ENCODE measurements at places on chromosomes 13 and 19. TPM values are rescaled to one million over a fixed set of nuclear protein-coding genes. Genes with fewer than 3 reads are reported as not detected.

The NR2C2AP gene
- total RNA-seq, result 28.5 TPM

The CERS1 gene
- total RNA-seq, result 0.87 TPM

The ZNF765 gene
- total RNA-seq, result 5.5 TPM

The LRRC63 gene
- total RNA-seq, result not detected

The TRIM28 gene
- 661 TPM for total RNA-seq

The TMEM221 gene
- not detected for total RNA-seq

The TNFRSF19 gene
- total RNA-seq, result 8.4 TPM

The PEG3 gene
- total RNA-seq, result 9.5 TPM
